Left ventricle myocardium inferior (tissue), 1 donor: ENCODE measurements at places on chromosomes 1 and 21. TPM values are rescaled to one million over a fixed set of nuclear protein-coding genes. Genes with fewer than 3 reads are reported as not detected.

- no peak overlapping the region for H3K27ac ChIP-seq
- no peak for DNase-seq
- H3K4me3 ChIP-seq = no peak overlapping the region
- H3K27me3 ChIP-seq = no peaks in the 10 kb centered on the region
Observed at GRCh38 chr1:169340882-169341281, 26.7 kb downstream of the NME7 start.

DNA sequence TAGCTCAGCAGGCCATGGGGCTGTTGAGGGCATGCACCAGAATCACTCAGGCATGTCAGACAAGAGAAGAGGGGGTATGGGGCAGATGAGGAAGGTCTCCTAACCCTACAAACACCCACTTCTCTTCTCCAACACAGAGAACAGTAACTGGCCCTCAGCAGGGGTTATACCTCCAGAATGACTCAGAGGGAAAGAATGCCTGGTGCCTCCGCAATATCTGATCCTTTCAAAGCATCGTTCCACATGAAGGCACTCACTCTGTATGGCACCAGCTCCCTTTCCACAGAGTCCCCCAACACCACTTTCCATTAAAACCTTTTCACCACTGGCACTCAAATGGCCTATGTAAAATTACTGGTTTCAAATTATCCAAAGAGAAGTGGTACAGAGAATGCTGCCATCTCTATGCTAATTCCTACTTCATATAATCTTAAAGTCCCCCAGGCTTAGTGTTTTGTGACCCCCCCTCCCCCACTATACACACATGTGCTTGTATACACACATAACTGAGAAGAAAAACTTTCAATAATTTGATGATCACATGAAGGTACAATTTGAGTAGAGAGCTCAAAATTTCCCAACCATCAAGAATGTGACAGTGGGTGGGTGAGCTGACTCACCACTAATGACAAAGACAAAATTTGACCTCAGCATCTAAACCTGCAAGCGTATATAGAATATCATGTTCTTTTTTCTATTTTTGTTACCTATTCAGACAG is 91.5 kb downstream of the SIPA1L2 start:
- no peaks in the 10 kb centered on the region for H3K27me3 ChIP-seq
- peaks cover 81% of the 10 kb centered on the region for H3K4me1 ChIP-seq
- no peak overlapping the region for H3K27ac ChIP-seq

DNA sequence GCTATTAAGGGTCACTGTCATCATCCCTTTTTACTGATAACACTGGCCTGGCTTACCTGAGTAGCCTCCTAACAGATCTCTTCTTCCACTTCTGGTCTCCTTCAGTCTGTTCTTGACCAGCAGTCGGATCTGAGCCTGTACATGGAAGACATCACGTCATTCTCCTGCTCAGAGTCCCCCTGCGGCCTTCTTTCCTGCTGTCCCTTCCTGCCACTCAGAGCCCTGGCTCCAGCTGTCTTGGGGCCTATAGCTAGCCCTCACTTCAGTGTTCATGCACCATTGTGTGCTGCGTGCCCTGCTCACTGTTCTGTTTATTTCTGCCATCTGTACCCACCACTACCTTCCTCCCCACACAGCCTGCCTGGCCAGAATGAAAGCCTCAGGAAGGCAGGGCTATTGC is 8.4 kb downstream of the ADARB1 start:
- H3K4me3 ChIP-seq = no peak overlapping the region
- no peaks in the 10 kb centered on the region for H3K27me3 ChIP-seq
- H3K4me1 ChIP-seq = peaks cover 77% of the 10 kb centered on the region

CFHR5 gene
- total RNA-seq = not detected
